ENCODE measurements at places on chromosomes 4 and X.

- DNase-seq: no peak
These were observed 96.3 kb upstream of the ENPP6 start for GRCh38 chr4:184313702-184314659.

GRCh38 chr4:152534541-152535359 lies 1.1 kb downstream of the FBXW7 start:
- DNase-seq: peak; percentile 86

DNA sequence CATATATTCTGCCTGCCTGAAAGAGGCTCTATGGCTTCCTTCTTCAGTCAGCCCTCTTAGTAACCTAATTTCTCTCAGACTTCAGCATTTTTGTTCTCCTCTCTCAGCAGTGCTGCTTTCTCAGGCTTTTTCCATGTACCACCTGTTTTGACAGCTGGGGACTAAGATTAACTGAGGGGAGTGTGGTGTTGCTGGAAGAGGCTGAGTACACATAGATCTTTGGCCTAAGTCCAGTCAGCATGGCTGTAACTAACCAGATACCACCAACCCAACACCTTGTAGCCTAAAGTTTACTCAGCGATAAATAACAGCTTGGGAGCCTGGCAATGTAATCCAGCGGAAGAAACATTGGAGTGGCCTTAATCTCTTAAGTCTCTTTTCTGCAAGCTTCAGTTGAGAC lies 85.5 kb downstream of the RTL3 start:
- no peak for DNase-seq

DNA sequence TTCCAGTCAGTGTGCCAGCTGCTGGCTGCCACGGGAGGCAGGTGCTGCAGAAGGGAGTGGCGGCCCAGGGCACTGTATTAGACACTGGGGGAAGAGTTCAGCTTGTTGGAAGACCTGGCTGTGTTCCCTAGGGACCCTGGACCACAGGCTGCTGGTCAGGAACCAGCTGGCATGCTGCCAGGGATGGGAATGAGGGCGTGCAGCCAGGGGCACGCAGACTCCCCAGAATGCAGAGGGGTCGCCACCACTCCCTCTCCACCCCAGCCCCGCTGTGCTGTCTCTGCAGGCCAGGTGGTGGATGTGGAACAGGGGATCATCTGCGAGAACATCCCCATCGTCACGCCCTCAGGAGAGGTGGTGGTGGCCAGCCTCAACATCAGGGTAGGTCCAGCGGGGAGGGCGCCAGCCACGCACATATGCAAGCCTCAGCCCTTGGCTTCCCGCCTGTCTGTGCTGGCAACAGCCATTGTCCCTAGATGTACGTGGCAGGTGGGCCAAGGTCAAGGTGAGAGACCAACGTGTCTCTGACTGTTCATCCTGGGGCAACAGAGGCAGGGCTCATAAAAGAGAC lies 12.3 kb downstream of the ABCD1 start:
- DNase-seq: no peak

DNA sequence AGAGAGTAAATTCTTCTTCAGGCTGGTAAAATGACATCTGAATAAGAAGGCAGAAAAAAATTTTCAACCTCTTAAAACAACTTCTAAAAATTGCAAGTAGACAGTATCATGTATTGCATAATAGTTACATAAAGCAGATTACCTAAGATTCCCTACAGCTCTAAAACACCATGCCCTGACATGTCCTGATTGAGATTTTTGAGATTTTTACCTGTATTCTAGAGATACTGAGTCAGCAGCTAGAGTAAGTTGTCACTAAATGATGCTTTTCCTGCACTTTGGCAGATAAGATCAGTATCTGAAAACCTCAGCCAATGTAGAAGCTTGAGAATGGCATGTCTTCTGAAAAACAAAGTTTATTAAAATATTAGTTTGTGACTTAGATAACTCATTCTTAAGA lies 713.6 kb downstream of the CCSER1 start:
- DNase-seq: no peak

GRCh38 chr4:107017443-107018343 lies 18.4 kb downstream of the DKK2 start:
- DNase-seq: no peak

GRCh38 chr4:41865306-41865980 lies 69.8 kb upstream of the TMEM33 start:
- DNase-seq: no peak

DNA sequence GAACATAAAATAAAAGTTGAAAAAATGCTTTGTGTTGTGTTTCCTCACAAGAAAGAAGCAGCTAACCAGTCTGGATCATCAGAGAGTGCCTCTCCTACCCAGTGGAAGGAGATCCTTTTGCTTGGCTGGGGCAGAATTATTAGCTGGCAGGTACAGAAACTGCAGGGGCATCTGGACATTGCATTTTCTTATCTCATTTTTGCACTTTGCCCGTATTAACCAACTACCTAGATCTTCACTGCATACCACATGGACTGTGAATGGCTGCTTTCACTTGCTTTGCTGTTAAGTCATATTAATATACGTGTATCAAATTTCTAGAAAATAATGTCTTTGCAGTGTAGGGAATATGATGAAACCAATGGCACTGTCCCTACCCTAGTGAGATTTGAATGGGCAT lies 52.9 kb upstream of the PDGFRA start:
- no peak for DNase-seq

DNA sequence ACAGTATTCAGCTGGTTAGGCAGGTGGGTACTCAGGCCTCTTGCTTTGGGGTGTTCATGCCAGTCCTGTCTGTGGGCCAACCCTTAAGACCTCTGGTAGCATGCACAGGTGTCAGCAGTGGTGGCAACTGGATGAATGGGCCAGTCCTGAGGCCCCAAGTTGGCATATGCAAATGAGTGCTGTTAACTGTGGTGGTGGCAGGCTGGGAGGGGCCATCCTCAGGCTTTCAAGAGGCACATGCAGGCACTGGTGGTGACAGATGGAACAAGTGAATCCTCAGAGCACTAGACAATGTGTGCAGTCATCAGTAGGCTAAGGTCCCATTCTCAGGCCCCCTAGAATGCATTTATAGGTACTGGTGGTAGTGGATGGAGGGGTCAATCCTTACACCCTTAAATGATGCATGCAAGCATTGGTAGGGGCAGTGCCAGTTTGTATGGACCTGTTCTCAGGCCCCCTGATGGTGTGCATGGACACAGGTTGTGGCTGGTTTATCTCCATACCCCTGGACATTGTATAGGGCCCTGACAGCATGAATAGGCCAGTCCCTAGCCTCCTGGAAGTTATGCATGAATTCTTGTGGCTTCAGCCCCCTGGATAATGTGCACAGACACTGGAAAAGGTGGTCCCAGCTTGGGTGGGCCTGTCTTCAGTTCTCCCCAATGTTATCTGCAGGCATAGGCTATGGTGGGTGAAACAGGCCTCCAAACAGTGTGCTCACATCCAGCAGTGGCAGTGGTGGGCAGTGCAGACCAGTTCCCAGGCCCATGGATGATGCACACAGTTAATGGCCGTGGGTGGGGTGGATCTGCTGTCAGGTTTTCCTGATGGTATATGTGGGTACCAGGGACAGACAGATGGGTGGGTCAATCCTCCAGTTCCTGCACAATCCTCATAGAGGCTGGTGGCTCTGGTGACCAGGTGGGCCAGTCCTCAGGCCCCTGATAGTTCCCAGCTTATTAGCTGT lies 24.7 kb downstream of the TECRL start:
- no peak for DNase-seq

- no peak for DNase-seq
These were observed 16.6 kb upstream of the HPGD start for GRCh38 chr4:174538876-174539250.

DNA sequence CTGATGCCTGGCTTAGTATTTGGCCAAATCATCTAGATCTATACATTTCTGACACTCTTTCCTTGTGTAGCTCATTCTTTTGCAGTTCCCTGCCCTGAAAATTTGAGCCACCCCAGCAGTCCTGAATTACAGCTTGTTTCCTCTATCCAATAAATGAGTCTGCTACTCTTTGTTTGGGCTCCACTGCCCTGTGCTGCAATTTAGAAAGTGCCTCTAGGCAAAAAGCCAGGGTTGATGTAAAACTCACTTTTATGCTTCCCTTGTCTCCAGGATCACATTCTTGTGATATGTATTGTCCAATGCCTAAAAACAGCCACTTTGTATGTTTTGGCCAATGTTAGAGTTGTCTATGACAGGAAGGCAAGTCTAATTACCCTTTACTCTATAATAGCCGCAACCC lies 101.7 kb upstream of the MAP3K15 start:
- no peak for DNase-seq

DNA sequence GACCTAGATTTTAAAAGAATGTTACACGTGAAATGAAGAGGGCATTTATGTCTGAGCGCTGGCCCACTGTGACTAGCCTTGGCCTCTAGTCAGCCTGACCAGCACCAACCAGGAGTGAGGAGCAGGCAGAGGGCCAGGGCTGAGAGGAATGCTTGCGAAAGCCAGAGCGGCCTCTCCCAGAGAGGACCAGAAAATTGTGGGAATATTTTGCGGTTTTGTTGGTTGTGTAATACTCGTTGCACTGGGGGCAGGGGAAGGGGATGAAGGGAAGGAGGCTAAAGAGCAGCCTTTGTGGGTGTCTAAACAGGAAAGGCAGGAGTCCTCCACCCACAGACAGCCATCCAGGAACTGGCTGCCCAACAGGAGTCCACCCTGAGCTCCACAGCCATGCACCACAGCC lies 3.8 kb downstream of the GABRE start:
- DNase-seq: peak; percentile 84

DNA sequence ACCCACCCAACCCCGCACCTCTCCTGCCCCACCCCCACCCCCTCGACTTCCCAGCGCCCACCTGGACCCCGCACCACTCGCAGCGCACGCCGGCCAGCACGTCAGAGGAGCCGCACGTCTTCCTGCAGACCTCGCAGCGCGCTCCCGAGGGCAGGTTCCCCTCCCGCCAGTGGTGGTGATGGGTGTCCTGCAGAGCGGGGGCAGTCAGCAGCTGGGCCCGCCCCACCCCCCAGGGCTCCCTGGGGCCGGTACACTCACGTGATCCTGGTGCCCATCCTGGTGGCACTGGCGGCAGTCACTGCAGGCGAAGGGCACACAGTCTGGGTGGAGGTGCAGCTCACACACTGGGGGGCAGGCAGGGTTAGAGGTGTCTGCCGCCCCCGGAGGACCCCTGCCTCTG lies 5.1 kb downstream of the DGKQ start:
- DNase-seq: no peak

DNA sequence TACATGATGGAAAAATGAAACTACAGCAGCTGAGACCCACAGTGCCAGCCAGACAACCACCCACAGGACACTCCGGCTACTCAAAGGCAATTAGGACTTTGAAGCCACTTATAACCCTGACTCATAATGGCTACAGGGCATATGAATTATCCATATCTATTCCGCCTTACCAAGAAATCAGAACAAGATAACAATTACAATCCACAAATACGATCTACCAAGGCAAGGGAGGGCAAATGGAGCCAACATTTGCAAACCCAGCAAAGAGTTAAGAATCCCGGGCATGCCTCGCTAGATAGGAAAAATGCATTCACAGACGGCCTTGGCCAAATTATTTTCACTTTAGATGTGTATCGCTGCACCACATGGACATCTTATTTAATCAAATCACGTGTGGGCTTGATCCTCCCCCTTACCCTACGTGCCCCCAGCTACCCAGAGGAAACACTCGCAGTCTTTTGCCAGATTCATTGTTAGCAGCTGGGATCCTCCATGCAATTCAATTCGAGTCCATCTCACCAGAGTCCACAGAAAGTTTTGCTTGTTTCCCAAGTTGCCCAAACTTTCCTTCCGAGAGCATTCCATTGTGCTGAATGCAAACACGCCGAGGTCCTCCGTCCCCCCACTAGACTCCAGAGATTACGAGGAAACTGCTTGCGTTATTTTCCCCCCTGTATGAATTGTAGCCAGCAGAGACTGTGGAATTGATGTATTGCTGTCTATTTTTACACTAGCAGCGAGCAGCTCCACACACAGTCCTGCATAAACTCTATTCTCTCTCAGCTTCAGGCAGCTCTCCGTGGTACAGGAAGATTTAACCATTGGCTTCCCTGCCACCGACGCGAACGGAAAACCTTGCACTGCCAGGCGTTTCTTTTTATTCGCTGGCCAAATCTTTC lies 1.2 kb downstream of the PPARGC1A start:
- DNase-seq: no peak

DNA sequence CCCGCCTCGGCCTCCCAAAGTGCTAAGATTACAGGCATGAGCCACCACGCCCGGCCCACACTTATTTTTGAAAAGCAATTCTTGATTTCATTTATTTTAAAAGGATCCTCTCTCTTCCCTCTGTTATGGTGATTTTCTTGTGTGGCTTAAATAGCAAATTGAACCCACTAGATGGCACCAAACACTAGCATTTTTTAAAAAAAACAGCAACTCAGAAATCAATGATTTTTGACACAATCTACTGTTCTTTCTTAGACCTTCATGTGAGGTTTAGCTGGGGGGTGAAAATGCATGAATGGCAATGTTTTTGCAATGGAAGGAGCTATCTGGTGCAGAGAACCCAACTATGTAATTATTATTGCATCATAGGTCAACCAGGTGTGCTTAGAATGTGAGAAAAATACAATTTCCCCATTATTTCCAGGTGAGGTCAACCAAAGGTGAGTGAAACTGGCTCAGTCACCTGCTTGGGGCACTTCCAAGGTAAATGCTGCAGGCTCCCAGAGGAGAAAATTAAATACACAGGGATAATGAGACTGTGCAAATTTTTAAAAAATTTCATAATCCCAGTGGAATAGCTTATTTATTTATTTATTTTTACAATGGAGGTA lies 226.7 kb upstream of the PRKX start:
- DNase-seq: no peak

GRCh38 chrX:96889726-96890125 lies 6.0 kb downstream of the RPA4 start:
- no peak for DNase-seq

DNA sequence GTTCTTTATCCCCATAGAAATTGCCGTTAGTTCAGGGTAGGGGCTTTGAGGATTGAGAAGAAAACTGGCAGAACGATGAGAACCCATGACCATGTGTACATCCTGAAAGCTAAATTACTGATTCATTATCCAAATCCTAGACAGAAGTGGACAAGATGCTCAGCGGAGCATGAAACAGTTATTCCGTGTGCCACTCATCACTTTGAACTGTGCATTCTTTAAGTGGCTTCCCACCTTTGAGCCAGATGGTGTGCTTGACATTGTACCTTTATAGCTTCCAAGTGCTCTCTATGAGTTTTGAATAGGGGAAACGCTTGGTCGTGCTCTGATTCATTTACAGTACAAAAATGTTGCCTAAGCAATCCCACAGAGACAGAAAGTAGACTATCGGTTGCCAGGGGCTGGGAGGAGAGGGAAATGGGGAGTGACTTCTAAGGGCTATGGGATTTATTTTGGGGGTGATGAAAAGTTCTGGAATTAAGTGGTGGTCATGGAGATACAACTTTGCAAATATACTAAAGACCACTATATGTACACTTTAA lies 100.0 kb downstream of the DOCK11 start:
- no peak for DNase-seq

- DNase-seq: no peak
These were observed 5.6 kb downstream of the SLC49A3 start for GRCh38 chr4:683247-683897.

DNA sequence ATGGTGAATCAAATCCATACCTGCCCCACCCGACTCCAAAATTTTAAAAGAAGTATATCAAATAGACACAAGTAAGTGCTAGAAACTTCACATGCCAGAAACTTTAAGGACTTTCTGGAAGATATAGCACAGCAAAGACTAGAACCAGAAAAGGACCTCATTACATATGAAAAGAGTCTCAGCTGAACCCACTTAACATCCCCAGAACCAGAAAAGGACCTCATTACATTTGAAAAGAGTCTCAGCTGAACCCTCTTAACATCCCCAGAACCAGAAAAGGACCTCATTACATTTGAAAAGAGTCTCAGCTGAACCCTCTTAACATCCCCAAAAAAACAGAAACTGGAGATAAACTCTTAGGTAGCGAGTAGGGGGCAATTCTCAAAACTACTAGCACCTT lies 32.3 kb downstream of the STPG2 start:
- no peak for DNase-seq

GRCh38 chr4:6372649-6373525 lies 99.5 kb downstream of the PPP2R2C start:
- no peak for DNase-seq
